ENCODE measurements at places on chromosomes 2 and 18. TPM values are rescaled to one million over a fixed set of nuclear protein-coding genes. Genes with fewer than 3 reads are reported as not detected.

The SOWAHC gene
- total RNA-seq: 20.6 TPM

The INHA gene
- 0.54 TPM for total RNA-seq

The SPATA3 gene
- total RNA-seq: not detected

GRCh38 chr18:58064406-58064998 is 20.5 kb downstream of the NEDD4L start:
- DNase-seq: no peak

DNA sequence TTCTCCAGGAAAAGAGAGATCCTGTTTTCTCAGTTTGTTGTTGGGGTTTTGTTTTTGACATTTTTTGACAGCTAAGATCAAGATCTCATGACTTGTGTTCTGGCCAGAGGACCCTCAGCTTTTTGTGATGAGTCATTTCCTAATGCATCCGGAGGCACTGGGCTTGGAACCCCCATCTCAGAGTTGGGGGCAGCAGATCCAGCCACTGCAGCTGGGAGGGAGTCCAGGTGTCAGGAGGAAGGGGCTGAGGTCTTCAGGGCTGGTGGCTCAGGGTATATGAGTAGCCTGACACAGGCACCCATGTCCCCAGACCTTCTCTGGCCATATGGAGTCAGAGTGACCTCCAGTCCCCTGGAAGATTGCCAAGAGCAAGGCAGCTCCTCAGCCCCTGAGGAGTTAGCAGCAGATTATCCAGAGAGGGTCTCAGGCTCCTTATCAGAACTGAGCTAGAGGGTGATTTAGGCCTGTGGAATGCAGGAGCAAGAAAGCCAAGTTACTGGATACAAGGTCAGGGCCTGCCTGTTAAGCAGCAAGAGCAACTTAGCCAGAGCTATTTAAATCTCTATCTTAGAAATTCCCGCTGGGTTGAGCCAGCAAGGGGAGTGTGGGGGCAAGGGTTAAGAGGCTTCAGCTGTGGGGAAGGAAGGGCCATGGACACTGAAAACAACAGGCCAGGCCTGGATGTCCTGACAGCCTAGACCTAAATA is 62.4 kb downstream of the TANC1 start:
- DNase-seq: no peak

DNA sequence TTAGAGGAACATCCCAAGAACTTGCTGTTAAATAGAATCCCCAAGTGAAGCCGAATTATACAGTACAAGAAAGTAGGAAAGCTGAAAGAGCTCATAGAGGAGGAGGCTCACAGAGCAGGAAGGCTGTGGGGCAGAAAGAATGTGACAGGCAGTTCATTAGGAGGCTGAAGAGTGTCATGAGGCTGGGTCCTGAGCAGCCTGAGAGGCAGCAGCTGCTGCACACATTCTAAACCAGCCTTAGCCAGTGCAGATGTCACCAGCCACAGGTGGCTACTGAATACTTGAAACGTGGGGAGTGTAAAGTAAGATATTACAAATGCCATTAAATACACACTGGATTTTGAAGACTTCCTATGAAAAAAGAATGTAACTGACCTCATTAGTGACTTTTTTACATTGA is 490.2 kb upstream of the KLHL29 start:
- no peak for DNase-seq

- no peak for DNase-seq
These were observed 53.3 kb downstream of the FECH start for GRCh38 chr18:57533006-57533867.

- DNase-seq: no peak
These were observed 5.9 kb downstream of the NCL start for GRCh38 chr2:231458368-231458767.

GRCh38 chr2:223050188-223050587 is 1.8 kb upstream of the KCNE4 start:
- DNase-seq: no peak
